ENCODE measurements at places on chromosomes 13 and 19.

DNA sequence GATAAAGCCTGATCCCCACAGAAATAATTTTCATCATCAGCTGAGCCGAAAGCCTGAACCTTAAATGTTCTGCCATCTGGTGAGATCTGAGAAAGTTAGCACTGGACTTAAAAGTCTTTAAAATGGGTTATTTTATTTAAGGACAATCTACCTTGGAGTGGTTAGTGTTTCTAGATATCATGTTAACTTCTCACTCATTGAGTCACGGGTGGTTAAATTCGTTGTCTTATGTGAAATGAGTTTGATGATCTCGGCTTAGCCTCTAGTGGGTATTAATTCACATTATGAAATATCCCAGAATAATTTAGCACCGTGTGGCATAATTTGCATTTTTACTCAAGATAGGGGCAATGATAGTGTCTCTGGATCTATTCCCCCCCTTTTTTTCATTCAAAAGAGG is 117.4 kb upstream of the ZNF536 start:
- H3K27ac ChIP-seq: no peak overlapping the region

DNA sequence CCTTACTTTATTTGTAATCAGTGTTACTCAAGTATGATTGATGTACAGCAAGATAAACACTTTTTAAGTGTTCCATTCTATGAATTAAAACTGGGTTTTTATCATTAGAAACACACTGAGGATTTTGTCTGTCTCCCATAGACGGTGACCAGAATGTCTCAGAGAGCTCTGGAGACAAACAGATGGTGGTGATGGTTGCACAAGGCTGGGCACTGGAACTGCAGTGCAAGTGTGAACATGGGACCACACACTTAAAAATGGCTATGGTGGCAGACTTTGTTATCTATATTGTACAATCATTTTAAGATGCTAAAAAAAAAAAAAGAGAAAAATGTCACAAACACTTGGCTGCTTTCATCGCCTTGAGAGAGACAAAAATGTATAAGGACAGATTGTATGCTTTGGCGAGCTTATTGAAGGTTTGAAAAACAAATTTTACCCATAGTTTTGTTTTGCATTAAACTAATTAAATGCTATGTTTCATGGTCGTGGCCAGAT is 273.0 kb downstream of the SHISA2 start:
- H3K27me3 ChIP-seq: peaks cover 2% of the 10 kb centered on the region
- no peaks in the 10 kb centered on the region for H3K36me3 ChIP-seq
- no peak overlapping the region for H3K4me3 ChIP-seq
- H3K27ac ChIP-seq: no peak overlapping the region

- DNase-seq: no peak
- no peaks in the 10 kb centered on the region for H3K27me3 ChIP-seq
- H3K27ac ChIP-seq: no peak within 1 kb of the TSS
- H3K4me3 ChIP-seq: no peak within 1 kb of the TSS
Observed at GRCh38 chr19:9178901-9179300, at the start of gene OR7D2. Gene OR7D2 (plus strand): TSS chr19:9178979. CDS start chr19:9185782, 6,803 bp downstream.

GRCh38 chr19:32537580-32537979 is 43.4 kb upstream of the PDCD5 start:
- no peaks in the 10 kb centered on the region for H3K36me3 ChIP-seq
- no peak overlapping the region for H3K4me3 ChIP-seq
- no peak overlapping the region for H3K27ac ChIP-seq
- DNase-seq: no peak

- H3K4me3 ChIP-seq: no peak overlapping the region
- H3K36me3 ChIP-seq: no peaks in the 10 kb centered on the region
- no peak for DNase-seq
- H3K4me1 ChIP-seq: no peaks in the 10 kb centered on the region
- H3K27ac ChIP-seq: no peak overlapping the region
Observed at GRCh38 chr13:94031609-94032008, 447.9 kb downstream of the DCT start.

DNA sequence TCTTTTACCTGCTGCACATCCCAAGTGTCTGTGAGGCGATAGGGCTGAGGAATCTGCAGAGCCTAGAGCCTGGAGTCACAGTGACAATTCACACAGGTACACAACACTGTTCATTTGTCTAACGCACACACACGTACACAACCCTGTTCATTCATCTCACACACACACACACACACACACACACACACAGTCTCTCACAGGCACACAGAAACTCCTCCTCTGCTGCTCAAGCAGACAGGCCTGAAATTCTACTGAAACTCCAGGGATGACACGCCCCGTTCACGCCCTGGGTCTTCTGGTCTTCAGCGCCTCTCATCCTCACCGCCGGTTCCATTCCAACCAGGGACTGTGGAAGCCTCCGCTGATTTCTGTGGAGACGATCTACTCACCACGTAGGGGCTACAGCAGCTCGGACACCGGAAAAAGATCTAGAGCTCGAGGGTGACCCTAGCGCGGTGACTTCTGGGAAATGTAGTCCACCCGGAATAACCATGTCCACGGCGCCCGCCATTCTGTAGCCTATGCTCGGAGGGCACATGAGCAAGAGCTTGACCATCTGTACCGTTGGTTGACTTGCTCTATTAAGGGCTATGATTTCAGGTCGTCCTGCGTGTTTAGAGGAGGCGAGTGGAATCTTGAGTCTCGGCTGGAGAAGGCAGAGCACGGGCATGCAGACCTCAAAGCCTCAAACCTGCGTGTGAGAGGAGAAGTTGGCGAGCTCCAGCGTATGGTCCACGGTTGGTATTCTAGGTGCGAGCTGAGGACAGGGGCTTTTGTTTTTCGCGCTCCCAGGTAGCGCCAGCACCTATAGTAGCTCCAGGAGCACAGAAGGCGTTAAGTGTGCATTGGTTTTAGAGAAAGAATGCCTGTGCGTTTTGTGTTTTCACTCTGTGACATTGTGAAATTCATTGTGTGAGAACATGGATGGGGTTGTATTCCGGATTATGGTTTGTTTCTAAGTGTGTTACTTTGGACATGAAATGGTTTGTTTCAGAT is 33.4 kb downstream of the ZNF45 start:
- H3K27me3 ChIP-seq: no peaks in the 10 kb centered on the region
- H3K36me3 ChIP-seq: peaks cover 18% of the 10 kb centered on the region
- H3K4me3 ChIP-seq: peak overlapping the region; percentile 74
- peak; percentile 61 for DNase-seq

DNA sequence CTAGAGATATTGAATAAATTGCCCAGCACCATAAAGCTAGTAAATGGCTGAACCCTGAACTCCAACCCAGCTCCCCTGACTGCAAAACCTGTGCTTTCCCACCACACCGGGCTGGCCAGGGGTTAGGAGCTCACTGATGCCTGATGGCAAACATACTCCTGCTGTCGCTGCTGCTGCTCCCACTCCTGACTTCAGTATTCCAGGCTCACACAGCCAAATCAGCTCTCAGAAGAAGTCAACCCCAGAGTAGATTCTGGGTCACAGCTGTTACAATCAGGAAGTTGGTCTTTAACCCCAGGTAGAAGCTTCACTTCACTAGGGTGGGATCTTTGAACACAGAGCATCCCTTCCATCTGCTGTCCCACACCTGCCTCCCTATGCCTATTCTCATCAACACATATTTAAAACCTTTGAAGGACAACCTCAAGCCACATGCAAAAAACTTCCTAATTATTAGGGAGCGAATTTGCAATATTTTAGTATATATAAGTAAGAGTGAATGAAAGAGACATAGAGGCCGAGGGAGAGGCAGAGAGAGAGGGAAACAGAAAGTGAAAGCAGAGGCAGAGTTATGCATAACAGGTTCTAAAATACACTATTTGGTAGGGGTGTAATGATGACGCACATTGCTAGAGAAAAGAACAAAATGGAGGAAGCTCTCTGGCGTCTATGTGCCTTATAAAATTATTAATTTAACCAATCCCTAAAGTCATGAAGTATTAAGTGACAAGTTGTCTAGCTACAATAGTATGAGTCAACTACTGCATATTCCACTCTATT is 99.4 kb upstream of the SERP2 start:
- H3K4me1 ChIP-seq: peaks cover 47% of the 10 kb centered on the region
- H3K27ac ChIP-seq: peak overlapping the region; percentile 76
- peak; percentile 85 for DNase-seq
- no peak overlapping the region for H3K4me3 ChIP-seq
- no peaks in the 10 kb centered on the region for H3K27me3 ChIP-seq

DNA sequence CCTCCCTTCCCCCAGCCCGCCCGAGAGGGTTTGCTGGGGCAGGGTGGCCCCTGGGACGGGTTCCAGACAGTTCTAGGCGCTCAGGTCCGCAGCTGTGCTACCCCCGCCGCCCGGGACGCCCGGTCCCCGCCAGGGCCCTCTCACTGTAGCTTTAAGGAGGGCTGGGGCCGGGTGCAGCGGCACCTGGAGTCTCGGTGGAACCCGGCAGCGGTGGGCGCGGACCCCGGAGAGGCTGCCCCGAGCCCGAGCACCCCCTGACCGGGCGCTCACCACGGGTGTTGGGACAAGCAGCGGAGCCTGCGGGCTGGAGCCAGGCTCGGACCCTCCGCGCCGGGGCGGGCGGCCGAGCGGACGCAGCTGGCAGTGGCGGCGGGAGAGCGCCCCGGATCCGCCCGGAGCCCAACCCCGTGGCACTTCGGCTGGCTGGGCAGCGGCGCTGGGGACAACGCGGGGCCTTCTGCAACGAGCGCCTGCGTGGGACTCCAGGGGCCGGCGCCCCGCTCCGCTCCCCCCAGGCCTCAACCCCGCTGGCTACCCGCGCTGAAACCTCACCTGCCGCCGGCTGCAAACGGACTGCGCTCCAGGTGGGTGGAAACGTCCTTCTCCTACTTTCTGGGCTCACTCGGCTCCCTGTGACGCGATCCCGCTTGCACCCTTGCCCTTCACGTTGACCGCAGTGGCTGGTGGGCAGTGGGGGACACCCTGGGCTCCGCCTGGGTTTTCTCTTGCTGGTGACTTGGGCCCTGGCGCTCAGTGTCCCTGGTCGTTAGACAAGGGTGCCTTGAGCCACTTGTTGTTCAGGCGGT is 81.1 kb downstream of the ZNF429 start:
- H3K36me3 ChIP-seq: no peaks in the 10 kb centered on the region
- peak; percentile 71 for DNase-seq
- H3K4me1 ChIP-seq: no peaks in the 10 kb centered on the region
- H3K27ac ChIP-seq: no peak overlapping the region
- no peaks in the 10 kb centered on the region for H3K27me3 ChIP-seq

GRCh38 chr13:29594303-29594709 is 1.2 kb downstream of the SLC7A1 start:
- H3K4me1 ChIP-seq: peaks cover 28% of the 10 kb centered on the region
- peak; percentile 61 for DNase-seq
- H3K27ac ChIP-seq: peak overlapping the region; percentile 94
- no peaks in the 10 kb centered on the region for H3K27me3 ChIP-seq
- H3K4me3 ChIP-seq: peak overlapping the region; percentile 83

GRCh38 chr19:10796653-10797052 is 39.4 kb downstream of the TMED1 start:
- no peak overlapping the region for H3K4me3 ChIP-seq
- no peak overlapping the region for H3K27ac ChIP-seq
- no peak for DNase-seq
- H3K27me3 ChIP-seq: no peaks in the 10 kb centered on the region
- no peaks in the 10 kb centered on the region for H3K4me1 ChIP-seq
- peaks cover 8% of the 10 kb centered on the region for H3K36me3 ChIP-seq

DNA sequence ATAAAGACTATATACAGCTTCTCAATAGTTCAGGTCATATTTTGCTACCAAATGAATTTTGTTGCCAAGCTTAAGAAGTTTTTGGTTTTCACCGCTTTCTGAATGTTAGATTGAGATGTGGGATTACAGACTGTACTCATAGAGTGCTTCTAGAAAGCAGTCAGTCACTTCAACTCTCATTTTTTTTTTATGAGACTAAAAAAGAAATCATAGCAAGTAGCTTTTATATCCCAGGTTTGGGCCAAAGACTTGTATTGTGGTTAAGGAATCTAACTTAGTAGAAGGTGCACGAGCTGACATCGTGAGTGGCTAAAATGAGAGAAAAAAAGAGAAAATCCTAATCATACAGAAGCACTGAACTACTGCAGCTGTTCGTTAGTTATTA is 2.2 kb upstream of the USPL1 start:
- DNase-seq: peak; percentile 20
- no peaks in the 10 kb centered on the region for H3K27me3 ChIP-seq
- peaks cover 16% of the 10 kb centered on the region for H3K4me1 ChIP-seq
- H3K27ac ChIP-seq: peak overlapping the region; percentile 98

DNA sequence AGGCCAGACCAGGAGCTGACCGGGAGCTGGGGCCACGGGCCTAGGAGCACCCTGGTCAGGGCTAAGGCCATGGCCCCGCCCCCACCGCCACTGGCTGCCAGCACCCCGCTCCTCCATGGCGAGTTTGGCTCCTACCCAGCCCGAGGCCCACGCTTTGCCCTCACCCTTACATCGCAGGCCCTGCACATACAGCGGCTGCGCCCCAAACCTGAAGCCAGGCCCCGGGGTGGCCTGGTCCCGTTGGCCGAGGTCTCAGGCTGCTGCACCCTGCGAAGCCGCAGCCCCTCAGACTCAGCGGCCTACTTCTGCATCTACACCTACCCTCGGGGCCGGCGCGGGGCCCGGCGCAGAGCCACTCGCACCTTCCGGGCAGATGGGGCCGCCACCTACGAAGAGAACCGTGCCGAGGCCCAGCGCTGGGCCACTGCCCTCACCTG is 6.6 kb downstream of the SPHK2 start:
- H3K36me3 ChIP-seq: peaks cover 16% of the 10 kb centered on the region
- no peak for DNase-seq
- H3K27me3 ChIP-seq: no peaks in the 10 kb centered on the region
- H3K4me3 ChIP-seq: no peak overlapping the region
- no peak overlapping the region for H3K27ac ChIP-seq
- H3K4me1 ChIP-seq: peaks cover 27% of the 10 kb centered on the region

DNA sequence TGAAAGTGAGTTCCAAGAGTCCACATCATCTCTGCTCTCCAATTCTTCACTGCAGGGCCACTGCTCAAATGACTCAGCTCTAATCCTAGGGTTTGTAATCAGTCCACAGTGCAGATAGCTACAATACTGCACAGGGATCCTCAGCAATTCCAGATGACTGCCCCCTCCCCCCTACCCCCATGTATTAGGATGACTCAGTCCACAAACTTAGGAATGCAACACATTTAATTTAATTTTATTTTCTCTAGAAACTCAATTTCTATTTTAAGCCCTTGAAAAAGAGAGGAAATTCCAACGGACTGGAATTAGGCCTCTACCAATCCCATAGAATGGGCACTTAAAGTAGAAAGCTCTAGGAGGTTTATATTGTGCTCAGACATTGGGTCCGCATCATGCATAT is 173.8 kb upstream of the SOX21 start:
- H3K27ac ChIP-seq: no peak overlapping the region
- H3K36me3 ChIP-seq: no peaks in the 10 kb centered on the region
- H3K4me1 ChIP-seq: no peaks in the 10 kb centered on the region
- no peak overlapping the region for H3K4me3 ChIP-seq
- DNase-seq: no peak

DNA sequence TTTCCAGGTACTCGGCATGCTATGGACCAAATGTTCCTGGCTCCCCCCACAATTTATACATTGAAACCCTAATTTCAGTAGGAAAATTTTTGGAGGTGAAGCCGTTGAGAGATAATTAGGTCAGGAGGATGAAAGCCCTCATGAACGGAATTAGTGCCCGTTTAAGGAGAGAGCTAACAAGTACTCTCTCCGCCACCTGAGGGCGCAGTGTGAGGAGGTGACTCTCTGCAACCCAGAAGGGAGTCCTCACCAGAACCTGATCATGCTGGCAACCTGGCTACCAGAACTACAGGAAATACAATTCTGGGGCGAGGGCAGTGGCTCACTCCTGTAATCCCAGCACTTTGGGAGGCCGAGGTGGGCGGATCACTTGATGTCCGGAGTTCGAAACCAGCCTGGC is 397.8 kb downstream of the SLITRK5 start:
- peak; percentile 20 for DNase-seq
- H3K4me3 ChIP-seq: no peak overlapping the region
- no peaks in the 10 kb centered on the region for H3K4me1 ChIP-seq

- DNase-seq: no peak
- no peaks in the 10 kb centered on the region for H3K27me3 ChIP-seq
- H3K4me1 ChIP-seq: peaks cover 22% of the 10 kb centered on the region
- no peak overlapping the region for H3K4me3 ChIP-seq
Observed at GRCh38 chr19:35122687-35123551, 7.3 kb downstream of the FXYD3 start.

All from common myeloid progenitor, CD34-positive (primary cell).